Effector memory CD4-positive, alpha-beta T cell (primary cell): ENCODE measurements at places on chromosomes 7 and 10.

GRCh38 chr7:107089627-107090026 lies 45.1 kb downstream of the PRKAR2B start:
- no peak for DNase-seq

- DNase-seq: no peak
Observed at GRCh38 chr7:12474035-12474434, 70.4 kb upstream of the VWDE start.

DNA sequence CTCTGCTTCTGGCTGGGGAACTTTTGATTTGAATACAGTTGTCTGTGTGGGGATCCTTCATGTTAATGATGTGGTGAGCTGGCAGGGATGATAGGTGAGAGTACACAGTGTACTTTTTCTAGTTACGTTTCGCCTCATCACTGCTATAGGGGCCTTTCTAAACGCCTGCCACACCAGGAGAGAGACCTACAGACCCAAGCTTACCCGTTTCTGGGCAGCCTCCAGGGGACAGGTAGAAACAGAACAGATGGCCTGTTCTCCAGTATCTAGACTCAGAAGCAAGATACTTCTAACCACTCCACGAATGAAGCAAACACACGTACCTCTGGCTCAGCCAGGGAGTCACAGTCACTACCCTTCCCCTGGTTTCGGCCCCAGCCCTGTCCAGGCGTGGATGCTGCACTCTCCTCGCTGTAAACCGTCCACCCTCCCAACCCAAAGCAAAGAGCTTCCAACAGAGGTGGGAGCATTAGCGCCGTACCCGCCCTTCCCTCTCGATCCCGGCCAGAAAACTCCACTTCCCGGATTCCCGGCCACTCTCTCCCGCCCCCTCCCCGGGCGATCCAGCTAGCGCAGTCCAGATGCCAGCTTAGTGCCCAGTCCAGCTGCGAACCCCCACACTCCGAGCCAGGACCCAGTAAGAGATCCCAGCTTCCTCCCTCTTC lies 1.2 kb downstream of the CCDC6 start:
- DNase-seq: no peak

DNA sequence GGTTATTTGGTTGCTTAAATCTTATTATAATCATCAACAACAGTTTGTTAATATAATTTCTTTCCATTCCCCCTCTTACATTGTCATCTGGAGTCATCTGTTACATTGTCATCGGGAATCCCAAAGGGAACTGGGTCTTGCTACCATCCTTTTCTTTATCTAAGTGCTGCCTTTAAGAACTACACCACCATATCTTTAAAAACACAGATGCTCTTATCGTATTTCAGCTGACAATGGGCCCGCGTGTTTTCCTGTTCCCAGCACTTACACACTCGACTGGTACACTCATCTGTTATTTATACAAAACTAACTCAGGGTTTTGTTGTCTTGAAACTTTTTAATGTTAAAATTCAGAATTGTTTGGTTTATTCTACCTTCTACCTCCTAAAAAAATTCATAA lies 256.2 kb upstream of the MGMT start:
- DNase-seq: no peak

GRCh38 chr10:48506147-48506917 lies 98.5 kb downstream of the ARHGAP22 start:
- DNase-seq: no peak

DNA sequence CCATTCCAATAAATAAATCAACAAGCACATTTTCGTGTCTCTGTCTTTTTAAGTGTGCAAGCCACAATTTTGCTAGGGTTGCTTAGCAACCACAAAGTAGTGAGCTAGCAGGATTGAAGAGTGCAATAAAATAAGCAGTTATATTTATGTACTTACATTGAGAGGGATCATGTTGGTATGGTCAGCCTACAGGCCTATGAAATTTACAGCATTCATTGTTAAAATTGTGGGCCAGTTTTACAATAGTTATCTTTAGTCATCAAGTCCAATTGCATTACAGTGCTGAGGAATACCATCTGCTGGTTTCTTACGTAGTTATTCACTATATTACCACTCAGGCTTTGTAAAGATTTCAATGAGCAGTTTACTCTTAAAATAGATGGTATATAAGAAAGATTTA lies 192.5 kb upstream of the POT1 start:
- DNase-seq: no peak

DNA sequence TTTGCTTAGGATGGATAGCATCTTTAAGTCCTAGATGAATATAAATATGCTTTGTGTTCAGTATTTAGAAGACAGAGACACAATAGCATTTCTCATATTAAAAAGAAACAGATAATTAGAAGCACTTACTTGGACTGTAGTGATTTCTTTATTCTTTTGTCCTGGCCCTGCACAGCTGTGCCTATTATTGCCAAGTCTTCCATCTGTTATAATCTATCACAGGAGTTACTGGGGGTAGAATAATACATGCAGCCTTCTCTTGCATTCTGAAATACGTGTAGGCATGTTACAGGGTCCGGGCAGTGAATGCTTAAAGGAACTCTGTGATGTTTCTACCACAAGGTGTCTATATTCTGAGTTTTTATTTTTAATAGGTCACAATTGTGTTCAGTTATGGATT lies 461.5 kb upstream of the COBL start:
- no peak for DNase-seq

GRCh38 chr7:33388332-33388731 lies 259.0 kb downstream of the BBS9 start:
- no peak for DNase-seq

GRCh38 chr7:87058744-87059524 lies 520 bp downstream of the ELAPOR2 start:
- peak; percentile 10 for DNase-seq

GRCh38 chr7:33044986-33045385 lies 17.6 kb downstream of the NT5C3A start:
- DNase-seq: no peak

GRCh38 chr7:111400088-111400487 lies 162.2 kb downstream of the IMMP2L start:
- no peak for DNase-seq

DNA sequence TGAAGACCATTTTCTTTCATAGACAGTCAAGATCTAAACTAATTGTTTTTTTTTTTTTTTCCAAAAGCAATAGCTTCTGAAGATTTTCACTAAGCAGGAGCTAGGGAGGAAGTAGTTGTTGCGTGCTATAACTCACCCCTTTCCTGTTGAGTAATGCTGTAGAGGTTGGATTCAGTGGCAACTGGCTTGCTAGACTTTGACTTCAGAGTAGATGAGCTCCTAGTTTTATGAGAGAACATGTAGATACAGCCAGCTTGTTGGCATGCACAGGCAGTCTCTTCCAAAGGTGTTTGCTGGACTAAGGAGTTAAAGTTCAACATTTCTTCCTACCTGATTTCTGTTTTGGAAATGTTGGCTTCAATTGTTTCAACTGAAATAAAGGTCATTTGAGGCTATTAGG lies 66.2 kb upstream of the MXI1 start:
- no peak for DNase-seq

DNA sequence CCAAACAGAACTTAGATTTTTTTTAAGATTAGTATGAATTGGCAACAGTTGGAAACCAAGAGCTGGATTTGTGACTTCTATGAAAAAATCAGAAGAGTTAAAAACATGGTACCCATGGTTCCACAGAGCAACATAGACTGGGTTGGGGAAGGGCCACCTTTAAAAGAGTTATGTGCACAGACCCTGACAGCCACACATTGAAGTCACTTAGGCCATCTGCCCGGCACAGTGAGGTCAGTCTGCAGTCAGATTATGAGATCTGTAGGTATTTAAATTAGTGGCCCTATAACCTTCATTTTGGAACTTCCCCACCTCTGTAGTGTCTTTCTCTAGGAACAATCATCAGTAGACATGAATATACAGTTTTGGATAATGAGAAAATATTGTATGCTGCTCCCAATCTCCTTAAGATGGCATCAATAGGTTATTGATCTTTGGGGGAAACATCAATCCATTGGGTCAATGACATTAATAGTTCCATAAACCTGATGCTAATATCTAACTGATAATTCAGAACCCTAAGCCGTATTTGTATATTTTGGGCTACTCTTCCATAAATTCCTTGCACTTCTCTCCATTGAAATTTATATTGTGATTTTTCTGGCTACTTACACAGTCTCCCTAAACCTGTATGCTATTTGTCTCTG lies 7.0 kb downstream of the ANKRD1 start:
- DNase-seq: no peak

DNA sequence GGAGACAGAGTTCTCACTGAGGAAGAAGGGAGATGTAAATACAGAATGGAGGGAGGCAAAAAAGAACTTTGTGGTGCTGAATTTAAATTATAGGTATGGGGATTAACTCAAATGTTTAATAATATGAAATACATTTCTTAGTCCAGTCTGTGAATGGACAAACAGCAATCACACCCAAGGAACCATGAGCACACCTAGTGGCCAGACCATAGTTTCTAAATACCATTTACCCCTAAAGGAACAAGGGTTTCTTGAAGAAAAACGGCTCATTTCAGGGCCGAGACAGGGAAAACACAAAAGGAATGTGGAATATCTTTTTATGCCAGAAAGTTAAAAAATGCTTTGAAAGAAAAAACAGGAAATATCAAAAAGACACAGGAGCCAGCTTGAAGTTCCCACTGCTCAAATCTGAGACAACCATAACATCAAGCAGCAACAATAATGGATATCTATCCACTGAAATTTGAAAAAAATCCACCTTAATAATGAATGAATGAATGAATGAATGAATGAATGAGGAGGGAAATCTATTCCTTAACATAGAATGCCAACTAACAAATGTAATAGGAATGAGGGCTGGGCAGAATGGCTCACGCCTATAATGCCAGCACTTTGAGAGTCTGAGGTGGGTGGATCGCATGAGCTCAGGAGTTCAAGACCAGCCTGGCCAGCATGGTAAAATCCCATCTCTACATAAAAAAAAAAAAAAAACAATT lies 8.6 kb downstream of the IPMK start:
- DNase-seq: no peak

- DNase-seq: no peak
Observed at GRCh38 chr7:23207884-23208283, 26.0 kb downstream of the NUP42 start.

DNA sequence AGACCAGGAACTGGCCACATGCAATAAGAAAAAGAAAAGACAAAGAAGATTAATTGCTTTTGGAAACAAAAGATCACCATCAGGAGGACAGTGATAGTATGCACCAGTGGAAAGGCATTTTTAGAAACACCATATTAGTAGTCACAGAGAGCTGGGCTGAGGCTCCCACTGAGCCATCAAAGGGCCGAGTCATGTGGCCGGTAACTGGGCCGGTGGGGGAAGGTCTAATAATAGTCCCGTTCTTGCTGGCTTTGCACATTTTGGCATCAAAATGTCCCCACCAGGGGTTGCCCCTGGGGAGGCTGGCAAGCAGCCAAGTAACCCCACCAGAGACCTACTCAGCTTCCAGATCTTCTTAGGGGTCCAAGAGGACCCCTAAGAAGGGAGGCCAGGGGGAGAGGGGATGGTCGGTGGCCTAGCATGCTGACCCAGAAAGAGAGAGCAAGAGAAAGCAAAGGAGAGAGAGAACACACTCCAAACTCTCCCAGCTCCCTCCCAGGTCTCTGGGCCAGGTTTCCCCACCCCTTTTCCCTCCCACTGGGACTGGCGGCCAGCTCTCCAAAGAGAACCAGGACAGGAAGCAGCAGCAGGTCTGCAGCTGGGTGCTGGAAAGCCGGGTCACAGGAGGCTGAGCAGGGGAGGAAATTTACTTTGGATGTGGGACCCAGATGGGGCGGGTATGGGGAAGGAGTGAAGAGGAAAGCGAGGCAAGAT lies 70.2 kb upstream of the FGFR2 start:
- no peak for DNase-seq

- no peak for DNase-seq
Observed at GRCh38 chr7:106476751-106477150, 184.2 kb downstream of the CCDC71L start.

DNA sequence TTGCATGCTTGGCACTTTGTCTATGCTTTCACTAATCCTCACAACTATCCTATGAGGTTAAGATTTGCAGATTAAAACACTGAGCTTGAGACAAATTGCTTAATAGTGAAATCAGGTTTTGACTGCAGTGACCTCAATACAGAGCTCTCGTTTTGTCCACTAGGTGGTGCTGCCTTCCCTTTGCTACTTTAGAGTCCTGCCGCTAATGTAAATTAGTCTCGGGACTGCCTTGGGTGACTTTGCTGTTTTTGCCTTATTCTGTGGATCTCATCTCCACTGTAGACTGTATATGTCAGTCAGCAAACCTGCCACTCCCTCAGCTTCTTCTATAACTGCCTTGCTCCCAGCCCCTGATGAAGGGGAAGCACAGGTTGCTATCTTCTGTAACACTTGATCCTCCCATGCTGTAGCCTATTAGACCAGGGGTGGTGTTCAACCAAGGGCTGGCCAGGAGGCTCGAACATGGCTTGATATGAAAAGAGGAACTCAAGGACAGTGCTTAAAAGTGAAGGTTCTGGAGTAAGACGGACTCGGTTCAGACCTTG lies 26.0 kb downstream of the ASB4 start:
- no peak for DNase-seq

DNA sequence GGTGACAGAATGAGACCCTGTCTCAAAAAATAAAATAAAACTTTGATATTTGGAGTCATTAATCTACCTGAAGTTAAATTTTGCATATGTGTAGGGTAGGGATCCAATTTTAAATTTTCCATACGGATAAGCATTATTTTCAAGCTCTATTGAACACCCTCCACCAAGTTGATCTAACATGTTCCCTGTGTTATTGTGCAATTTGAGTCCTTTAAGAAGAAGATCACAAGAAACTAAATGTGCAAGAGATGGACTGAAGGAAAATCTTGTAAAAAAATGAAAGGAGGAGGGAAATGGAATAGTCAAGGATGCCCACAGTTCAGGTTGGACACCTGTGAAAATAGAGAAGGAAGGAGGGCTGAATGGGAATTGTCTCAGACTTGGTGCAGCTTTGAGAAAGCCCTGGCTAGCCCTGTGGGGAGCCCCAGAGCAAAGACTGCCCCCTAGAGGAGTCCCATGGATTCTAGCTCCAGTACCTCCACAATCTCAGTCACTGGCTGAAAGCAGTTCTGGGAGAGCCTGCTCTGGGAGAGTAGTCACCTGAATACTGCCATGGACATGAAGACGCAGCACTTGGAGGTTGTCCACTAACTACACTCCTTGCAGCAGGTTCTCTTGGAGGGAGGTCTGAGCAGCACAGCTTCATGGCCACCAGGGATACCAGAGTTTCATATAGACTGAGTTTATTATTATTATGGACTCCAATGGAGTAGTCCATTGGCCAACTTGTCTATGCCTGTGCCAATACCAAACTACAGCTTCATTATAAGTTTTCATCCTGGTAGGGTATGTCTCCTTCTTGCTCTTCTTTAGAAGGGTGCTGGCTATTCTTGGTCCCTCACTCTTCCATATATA lies 5.7 kb upstream of the TIAL1 start:
- DNase-seq: no peak

GRCh38 chr7:155291045-155291530 lies 6.6 kb upstream of the INSIG1 start:
- no peak for DNase-seq

- no peak for DNase-seq
Observed at GRCh38 chr10:64159910-64160872, 639.0 kb downstream of the REEP3 start.

- DNase-seq: no peak
Observed at GRCh38 chr7:92720604-92721350, 115.6 kb downstream of the CDK6 start.

GRCh38 chr10:31867646-31868045 lies 61.0 kb downstream of the ARHGAP12 start:
- DNase-seq: no peak
